Immature natural killer cell (primary cell): ENCODE measurements at places on chromosomes 4 and X. TPM values are rescaled to one million over a fixed set of nuclear protein-coding genes. Genes with fewer than 3 reads are reported as not detected.
A peak's percentile ranks its signal among the peaks of the same experiment; 100 is the strongest.

GRCh38 chr4:2051086-2051485 is 8.0 kb upstream of the NAT8L start:
- H3K27me3 ChIP-seq = peaks cover 9% of the 10 kb centered on the region
- no peaks in the 10 kb centered on the region for H3K4me1 ChIP-seq
- H3K27ac ChIP-seq = no peak overlapping the region

GRCh38 chr4:25075129-25075528 is 44.4 kb upstream of the LGI2 start:
- H3K4me3 ChIP-seq = no peak overlapping the region
- H3K27me3 ChIP-seq = peaks cover 5% of the 10 kb centered on the region
- H3K4me1 ChIP-seq = no peaks in the 10 kb centered on the region
- DNase-seq = no peak

GRCh38 chr4:170005472-170005871 is 20.7 kb downstream of the MFAP3L start:
- DNase-seq = no peak
- H3K4me3 ChIP-seq = no peak overlapping the region
- H3K27me3 ChIP-seq = peaks cover 8% of the 10 kb centered on the region
- H3K36me3 ChIP-seq = no peaks in the 10 kb centered on the region

DNA sequence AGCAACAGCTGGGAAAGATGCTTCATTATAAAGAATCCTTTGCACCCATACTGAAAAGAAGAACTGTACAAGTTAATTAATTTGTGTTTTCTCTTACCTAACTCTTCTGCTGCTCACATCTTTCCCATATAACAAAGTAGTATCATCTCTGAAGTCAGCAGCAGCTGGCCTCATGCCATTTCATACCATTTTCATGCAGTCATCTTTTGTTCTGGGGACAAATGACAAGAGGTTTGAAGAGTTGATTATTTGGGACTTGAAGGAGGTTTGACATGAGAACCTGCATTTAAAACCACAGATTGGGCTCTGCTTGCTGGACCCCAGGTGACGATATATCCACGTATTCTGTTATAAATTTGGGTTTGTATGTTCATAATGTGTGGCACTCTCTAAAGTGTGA is 430.3 kb downstream of the SPRY1 start:
- no peak overlapping the region for H3K4me3 ChIP-seq
- DNase-seq = no peak
- H3K27me3 ChIP-seq = no peaks in the 10 kb centered on the region

GRCh38 chr4:139606579-139607501 is 50.8 kb upstream of the SETD7 start:
- H3K36me3 ChIP-seq = no peaks in the 10 kb centered on the region
- no peak overlapping the region for H3K27ac ChIP-seq
- peaks cover 17% of the 10 kb centered on the region for H3K4me1 ChIP-seq
- peaks cover 6% of the 10 kb centered on the region for H3K27me3 ChIP-seq

GRCh38 chr4:105088110-105088879 is 58.4 kb upstream of the TET2 start:
- peaks cover 6% of the 10 kb centered on the region for H3K27me3 ChIP-seq
- no peaks in the 10 kb centered on the region for H3K36me3 ChIP-seq
- H3K4me3 ChIP-seq = no peak overlapping the region
- no peaks in the 10 kb centered on the region for H3K4me1 ChIP-seq

- DNase-seq = no peak
- no peak overlapping the region for H3K27ac ChIP-seq
- H3K4me3 ChIP-seq = no peak overlapping the region
- no peaks in the 10 kb centered on the region for H3K27me3 ChIP-seq
- no peaks in the 10 kb centered on the region for H3K4me1 ChIP-seq
- no peaks in the 10 kb centered on the region for H3K36me3 ChIP-seq
Observed at GRCh38 chrX:95754411-95754810, 930.2 kb upstream of the DIAPH2 start.

GRCh38 chr4:99221980-99222379 is 2.9 kb upstream of the ADH6 start:
- H3K36me3 ChIP-seq = no peaks in the 10 kb centered on the region
- peaks cover 4% of the 10 kb centered on the region for H3K27me3 ChIP-seq
- H3K27ac ChIP-seq = no peak overlapping the region
- no peak for DNase-seq
- H3K4me1 ChIP-seq = no peaks in the 10 kb centered on the region

DNA sequence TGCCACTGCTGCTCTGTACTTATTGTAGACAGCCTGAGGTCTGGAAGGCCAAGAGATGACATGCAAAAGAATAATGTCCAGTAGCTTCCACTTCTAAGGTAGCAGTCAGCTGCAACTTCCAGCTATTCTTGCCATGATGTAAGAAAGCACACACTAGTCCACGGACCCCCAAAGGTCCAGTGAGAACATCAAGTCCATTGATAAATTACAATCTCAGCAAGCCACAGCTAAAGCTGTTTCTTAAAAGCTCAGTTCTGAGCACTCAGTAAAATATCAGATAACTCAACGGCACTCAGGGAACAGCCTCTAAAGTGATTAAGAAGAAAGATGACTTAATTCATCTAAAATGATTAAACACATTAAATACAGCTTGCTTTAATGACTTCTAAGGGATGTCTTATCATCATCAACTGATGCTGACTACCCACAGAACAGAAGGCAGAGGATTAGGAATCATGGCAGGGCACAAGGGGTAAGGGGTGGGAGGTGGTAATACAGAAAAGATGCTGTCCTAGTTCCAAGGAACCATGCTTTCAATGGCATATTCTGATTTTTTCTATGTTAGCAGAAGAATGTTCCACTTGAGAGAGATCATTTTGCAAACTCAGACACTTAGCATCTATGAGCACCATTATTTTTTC is 99.1 kb upstream of the CBR4 start:
- H3K27ac ChIP-seq = no peak overlapping the region
- no peak for DNase-seq
- no peaks in the 10 kb centered on the region for H3K36me3 ChIP-seq
- H3K27me3 ChIP-seq = no peaks in the 10 kb centered on the region
- H3K4me3 ChIP-seq = no peak overlapping the region

GRCh38 chr4:41169256-41169800 is 45.0 kb downstream of the APBB2 start:
- H3K36me3 ChIP-seq = no peaks in the 10 kb centered on the region
- H3K4me3 ChIP-seq = no peak overlapping the region
- no peak for DNase-seq
- H3K4me1 ChIP-seq = no peaks in the 10 kb centered on the region

GRCh38 chrX:129462707-129463106 is 60.6 kb downstream of the SMARCA1 start:
- no peaks in the 10 kb centered on the region for H3K4me1 ChIP-seq
- H3K27ac ChIP-seq = no peak overlapping the region
- H3K4me3 ChIP-seq = no peak overlapping the region
- peaks cover 2% of the 10 kb centered on the region for H3K27me3 ChIP-seq

GRCh38 chr4:161356351-161356750 is 807.4 kb downstream of the FSTL5 start:
- no peak overlapping the region for H3K4me3 ChIP-seq
- no peak overlapping the region for H3K27ac ChIP-seq
- H3K4me1 ChIP-seq = no peaks in the 10 kb centered on the region
- DNase-seq = no peak
- H3K27me3 ChIP-seq = peaks cover 2% of the 10 kb centered on the region

- peaks cover 24% of the 10 kb centered on the region for H3K4me1 ChIP-seq
- no peaks in the 10 kb centered on the region for H3K27me3 ChIP-seq
- H3K4me3 ChIP-seq = no peak overlapping the region
- DNase-seq = no peak
- H3K36me3 ChIP-seq = no peaks in the 10 kb centered on the region
Observed at GRCh38 chrX:45751156-45751555, 550.5 kb upstream of the DIPK2B start.

DNA sequence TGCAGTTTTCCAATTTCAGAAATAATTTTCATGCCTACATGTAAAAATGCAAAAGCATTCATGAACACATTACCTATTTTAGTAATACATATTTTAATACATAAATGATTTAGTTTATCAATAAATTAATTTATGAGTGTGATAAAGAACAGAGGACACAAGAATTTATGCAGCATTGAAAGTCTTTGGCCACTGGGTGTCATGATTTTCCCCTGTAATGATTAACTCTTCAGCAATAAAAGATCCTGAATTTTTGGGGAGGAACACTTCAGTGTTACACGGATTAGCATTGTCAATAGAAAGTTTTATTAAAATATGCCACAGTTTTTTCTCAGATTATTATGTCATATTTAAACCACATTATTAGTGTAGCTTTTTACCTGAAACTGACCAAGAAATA is 8.6 kb upstream of the VCX2 start:
- no peak overlapping the region for H3K27ac ChIP-seq
- no peak overlapping the region for H3K4me3 ChIP-seq
- no peaks in the 10 kb centered on the region for H3K36me3 ChIP-seq
- H3K4me1 ChIP-seq = no peaks in the 10 kb centered on the region
- H3K27me3 ChIP-seq = no peaks in the 10 kb centered on the region

DNA sequence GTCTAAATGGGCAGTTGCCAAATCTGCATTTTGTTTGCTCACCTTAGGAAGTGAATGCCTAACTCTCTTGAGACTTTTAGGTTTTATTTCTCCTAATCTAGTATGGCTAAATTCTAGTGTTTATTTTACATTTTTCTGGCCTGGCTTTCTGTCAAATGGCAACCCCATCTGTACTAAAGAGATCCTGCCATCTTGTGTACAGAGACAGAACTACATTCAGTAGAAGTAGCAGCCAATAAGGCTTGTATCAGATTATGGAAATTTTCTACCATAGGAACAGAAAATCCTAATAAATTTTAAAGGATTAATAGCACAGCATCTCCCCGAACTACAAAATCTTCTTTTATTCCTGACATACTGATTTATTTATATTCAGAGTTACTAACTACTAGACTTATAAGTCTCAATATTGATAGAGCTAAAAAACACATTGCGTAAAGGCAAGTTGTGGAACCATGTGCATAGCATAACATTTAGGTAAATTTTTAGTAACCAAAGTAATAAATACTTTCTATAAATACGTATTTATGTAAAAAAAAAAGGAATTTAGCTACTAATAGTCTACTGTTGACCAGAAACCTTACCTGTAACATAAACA is 45.5 kb downstream of the TMEM144 start:
- no peaks in the 10 kb centered on the region for H3K27me3 ChIP-seq
- no peaks in the 10 kb centered on the region for H3K4me1 ChIP-seq
- no peak overlapping the region for H3K4me3 ChIP-seq
- no peak for DNase-seq
- H3K27ac ChIP-seq = no peak overlapping the region
- H3K36me3 ChIP-seq = no peaks in the 10 kb centered on the region

DNA sequence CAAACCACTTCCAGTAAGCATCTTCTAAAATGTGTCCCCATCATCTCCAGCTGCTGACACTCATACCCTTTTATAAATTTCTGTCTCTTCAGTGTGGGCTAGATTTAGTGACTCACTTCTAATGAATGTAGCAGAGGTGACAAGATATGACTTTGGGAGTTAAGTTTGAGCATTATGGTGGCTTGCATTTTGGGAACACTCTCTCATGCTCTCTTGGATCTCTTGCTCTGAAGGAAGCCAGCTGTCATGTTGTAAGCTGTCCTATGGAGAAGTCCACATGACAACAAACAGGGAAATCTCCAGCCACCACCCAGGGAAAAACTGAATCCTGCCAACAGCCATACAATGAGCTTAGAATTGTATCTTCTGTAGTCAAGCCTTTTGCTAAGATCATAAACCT is 691.3 kb upstream of the PCDH7 start:
- H3K27ac ChIP-seq = no peak overlapping the region
- no peak overlapping the region for H3K4me3 ChIP-seq
- no peaks in the 10 kb centered on the region for H3K27me3 ChIP-seq
- no peaks in the 10 kb centered on the region for H3K36me3 ChIP-seq
- DNase-seq = no peak

DNA sequence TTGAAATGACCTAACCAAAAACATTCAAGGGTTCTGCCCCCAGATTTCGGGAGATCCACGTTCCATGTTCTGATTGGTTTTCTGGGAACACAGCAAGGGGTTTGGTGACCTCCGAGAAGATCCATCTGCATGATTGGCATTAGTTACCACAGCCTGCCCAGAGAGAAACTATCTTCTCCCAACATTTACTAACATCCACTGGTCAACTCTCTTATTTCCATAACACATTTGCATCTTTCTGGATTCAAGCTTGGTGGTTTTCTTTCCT is 15.6 kb downstream of the SHOX start:
- H3K27me3 ChIP-seq = peaks cover 3% of the 10 kb centered on the region
- no peak overlapping the region for H3K27ac ChIP-seq
- no peak overlapping the region for H3K4me3 ChIP-seq
- H3K4me1 ChIP-seq = no peaks in the 10 kb centered on the region

- peaks cover 2% of the 10 kb centered on the region for H3K27me3 ChIP-seq
- no peak overlapping the region for H3K27ac ChIP-seq
- no peak for DNase-seq
- H3K4me3 ChIP-seq = no peak overlapping the region
- no peaks in the 10 kb centered on the region for H3K4me1 ChIP-seq
Observed at GRCh38 chrX:107619885-107620322, 8.4 kb upstream of the PRPS1 start.

GRCh38 chr4:24674279-24674678 is 89.9 kb upstream of the DHX15 start:
- no peak overlapping the region for H3K4me3 ChIP-seq
- no peak overlapping the region for H3K27ac ChIP-seq
- no peaks in the 10 kb centered on the region for H3K4me1 ChIP-seq
- no peaks in the 10 kb centered on the region for H3K36me3 ChIP-seq

DNA sequence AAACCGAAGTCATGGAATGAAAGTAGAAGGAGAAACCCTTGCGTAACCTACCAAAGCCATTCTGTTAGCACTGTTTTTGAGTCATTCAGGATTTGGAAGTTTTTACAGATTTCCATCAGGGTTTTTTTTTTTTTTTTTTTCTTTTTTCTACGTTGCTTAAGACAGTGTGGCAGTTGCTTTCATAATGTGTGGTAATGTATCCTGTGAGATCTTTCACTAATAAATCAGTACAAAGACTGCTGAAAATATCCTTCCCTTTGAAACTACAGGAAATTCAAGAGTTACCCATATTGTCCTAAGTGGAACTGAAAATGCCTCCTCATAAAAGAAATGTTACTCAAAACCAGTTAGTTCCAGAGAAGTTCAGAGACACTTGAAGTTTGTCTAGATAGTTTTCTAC is 137.8 kb downstream of the RAPGEF2 start:
- H3K4me1 ChIP-seq = peaks cover 17% of the 10 kb centered on the region
- peaks cover 4% of the 10 kb centered on the region for H3K36me3 ChIP-seq
- DNase-seq = no peak
- peak overlapping the region; percentile 20 for H3K27ac ChIP-seq

- no peaks in the 10 kb centered on the region for H3K4me1 ChIP-seq
- no peak overlapping the region for H3K4me3 ChIP-seq
- H3K36me3 ChIP-seq = no peaks in the 10 kb centered on the region
- no peak for DNase-seq
- H3K27ac ChIP-seq = no peak overlapping the region
Observed at GRCh38 chrX:129998021-129998420, 15.6 kb downstream of the BCORL1 start.

GRCh38 chr4:17854036-17854435 is 43.3 kb downstream of the NCAPG start:
- DNase-seq = no peak
- H3K36me3 ChIP-seq = peaks cover 5% of the 10 kb centered on the region
- no peaks in the 10 kb centered on the region for H3K4me1 ChIP-seq
- H3K27me3 ChIP-seq = no peaks in the 10 kb centered on the region

The TRIM75 gene
- polyA plus RNA-seq = not detected

The SPANXD gene
- not detected for polyA plus RNA-seq

The FAT4 gene
- polyA plus RNA-seq = 0.32 TPM

The ART3 gene
- not detected for polyA plus RNA-seq

The SPRY1 gene
- 6.0 TPM for polyA plus RNA-seq

The TMPRSS11F gene
- polyA plus RNA-seq = not detected

The OTC gene
- not detected for polyA plus RNA-seq

The MAGEA1 gene
- polyA plus RNA-seq = not detected

The TMPRSS11A gene
- polyA plus RNA-seq = not detected

The CXCL10 gene
- not detected for polyA plus RNA-seq

The NAA11 gene
- not detected for polyA plus RNA-seq

The TSPAN6 gene
- not detected for polyA plus RNA-seq

The BEX3 gene
- polyA plus RNA-seq = 8.1 TPM
